ENCODE measurements at places on chromosomes 3 and 15. TPM values are rescaled to one million over a fixed set of nuclear protein-coding genes. Genes with fewer than 3 reads are reported as not detected.

DNA sequence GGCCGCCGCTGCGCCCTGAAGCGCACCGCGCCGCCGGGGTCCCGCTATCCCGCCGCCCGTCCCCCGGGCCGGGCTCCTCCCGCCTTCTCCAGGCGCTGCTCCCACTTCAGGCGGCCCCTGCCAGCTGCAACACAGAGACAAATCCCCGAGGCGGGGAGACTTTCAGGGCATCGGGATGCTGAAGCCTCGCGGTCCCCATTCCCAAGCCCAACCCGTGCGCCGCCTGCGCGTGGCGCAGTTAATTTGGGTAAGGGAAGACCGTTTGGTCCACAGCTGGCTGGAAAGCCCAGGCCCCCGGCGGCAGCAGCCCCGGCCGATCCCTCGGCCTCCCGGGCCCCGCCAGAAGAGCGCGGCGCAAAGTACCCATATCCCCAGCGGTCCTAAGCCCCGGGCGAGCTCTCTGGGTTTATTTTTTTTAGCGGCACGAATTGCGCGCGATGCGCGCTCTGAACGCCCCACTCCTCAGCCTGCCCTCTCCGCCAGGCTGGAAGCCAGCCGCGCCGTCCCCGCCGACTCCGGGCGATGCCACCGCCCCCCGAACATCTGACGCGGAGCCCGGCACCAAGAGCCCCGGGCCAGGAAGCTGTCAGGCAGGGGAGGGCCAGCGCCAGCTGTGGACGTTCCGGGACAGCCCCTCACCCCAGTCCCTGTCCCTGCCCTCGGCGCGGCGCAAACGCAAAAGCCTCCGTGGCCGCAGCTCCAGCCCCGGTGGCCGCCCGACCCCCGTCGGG, 517 bp downstream of the FBN1 start:
- DNase-seq, result no peak
- H3K27ac ChIP-seq, result peak overlapping the region; percentile 68
- no peaks in the 10 kb centered on the region for H3K36me3 ChIP-seq
- no peaks in the 10 kb centered on the region for H3K27me3 ChIP-seq
- peak overlapping the region; percentile 94 for H3K4me3 ChIP-seq
- H3K4me1 ChIP-seq, result no peaks in the 10 kb centered on the region

DNA sequence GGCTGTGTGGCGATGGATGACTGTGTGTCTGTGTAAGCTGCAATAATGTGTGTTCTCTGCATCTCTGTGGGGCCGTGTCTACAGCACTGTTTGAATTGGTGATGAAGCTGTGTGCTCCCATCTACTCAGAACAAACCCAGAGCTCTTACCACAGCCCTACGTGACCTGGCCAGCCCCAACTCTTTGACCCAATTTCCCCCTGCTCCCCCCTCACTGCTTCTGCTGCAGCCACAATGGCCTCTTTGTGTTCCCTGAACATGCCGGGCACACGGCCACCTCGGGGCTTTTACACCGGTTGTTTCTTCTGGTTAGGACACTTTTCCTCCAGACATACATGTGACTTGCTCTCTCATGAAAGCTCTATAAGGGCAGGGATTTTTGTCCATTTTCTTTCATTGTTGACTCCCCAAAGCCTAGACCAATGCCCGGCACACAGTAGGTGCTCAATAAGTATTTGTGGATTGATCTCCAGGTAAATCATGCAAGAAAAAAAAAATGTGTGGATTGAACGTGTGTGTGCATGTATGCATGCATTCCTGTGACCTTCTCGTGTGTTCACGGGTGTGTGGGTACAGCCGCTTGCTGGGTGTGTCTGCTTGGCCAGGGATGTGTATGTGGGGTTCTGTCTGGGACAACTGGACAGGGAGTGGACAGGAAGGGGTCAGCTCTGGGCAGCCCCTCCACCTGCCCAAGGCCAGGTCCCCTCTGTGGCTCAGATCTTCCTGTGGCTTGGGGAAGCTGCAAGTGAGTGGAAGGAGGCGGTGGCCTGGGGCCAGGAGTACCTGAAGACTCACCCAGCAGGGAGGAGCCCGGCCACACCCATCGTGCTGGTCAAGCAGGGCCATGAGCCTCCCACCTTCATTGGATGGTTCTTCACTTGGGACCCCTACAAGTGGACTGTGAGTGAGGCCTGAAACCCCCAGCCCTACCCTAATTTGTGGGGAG, 14.8 kb downstream of the VILL start:
- H3K4me1 ChIP-seq, result peaks cover 28% of the 10 kb centered on the region
- no peaks in the 10 kb centered on the region for H3K36me3 ChIP-seq
- H3K4me3 ChIP-seq, result peak overlapping the region; percentile 1
- H3K27me3 ChIP-seq, result no peaks in the 10 kb centered on the region
- peak; percentile 94 for DNase-seq
- H3K27ac ChIP-seq, result peak overlapping the region; percentile 87

DNA sequence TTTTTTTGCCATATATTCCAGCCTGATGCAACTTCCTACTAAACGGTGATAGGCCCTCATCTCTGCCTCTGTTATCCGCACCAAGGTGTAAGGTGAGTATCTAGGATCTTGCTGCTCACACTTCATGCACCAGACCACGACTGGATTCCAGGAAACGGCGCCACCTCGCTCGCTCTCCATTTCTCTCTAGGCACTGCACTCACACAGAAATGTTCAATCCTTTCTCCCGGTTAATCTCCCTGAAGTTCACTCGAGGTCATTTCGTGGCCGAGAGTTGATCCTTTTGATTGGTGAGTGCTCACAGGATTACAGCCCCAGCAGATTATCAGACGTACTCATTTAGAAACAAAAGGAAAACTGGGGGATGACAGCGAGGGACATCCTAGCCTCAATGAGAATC, 28.1 kb downstream of the MCF2L2 start:
- no peaks in the 10 kb centered on the region for H3K27me3 ChIP-seq
- no peak for DNase-seq
- no peak overlapping the region for H3K27ac ChIP-seq
- no peaks in the 10 kb centered on the region for H3K36me3 ChIP-seq
- H3K4me1 ChIP-seq, result no peaks in the 10 kb centered on the region

DNA sequence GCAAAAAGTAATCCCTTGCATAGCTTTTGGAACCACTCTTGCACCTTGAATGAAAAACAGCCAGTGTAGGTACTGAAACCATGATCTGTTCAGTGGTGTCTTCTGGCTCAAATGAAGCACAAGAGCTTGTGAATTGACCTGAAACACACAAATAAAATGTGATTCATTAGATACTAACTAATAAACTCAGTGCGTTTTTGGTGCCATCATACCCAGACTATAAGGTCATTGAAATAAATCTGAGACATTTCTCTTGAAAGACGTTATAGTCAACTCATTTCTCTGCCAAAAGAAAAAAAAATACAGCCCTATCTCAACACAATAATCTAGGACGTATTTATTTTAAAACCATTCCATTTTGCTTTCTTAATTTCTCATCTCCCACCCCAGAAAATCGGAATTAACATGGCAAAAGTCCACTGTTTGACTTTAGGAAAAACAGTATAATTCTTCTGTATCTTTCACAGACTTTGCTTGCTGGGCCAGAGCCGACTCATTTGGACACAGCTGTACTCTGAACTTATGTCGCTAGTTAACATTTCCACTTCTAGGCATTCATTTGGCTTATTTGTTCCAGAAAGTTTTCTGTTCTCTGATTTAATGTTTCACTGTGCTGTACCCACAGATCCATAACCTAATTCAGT, 284.9 kb upstream of the TBL1XR1 start:
- H3K27me3 ChIP-seq, result no peaks in the 10 kb centered on the region
- no peak overlapping the region for H3K4me3 ChIP-seq
- H3K36me3 ChIP-seq, result no peaks in the 10 kb centered on the region
- peaks cover 7% of the 10 kb centered on the region for H3K4me1 ChIP-seq

The CAPN3 gene
- 27.1 TPM for total RNA-seq

DNA sequence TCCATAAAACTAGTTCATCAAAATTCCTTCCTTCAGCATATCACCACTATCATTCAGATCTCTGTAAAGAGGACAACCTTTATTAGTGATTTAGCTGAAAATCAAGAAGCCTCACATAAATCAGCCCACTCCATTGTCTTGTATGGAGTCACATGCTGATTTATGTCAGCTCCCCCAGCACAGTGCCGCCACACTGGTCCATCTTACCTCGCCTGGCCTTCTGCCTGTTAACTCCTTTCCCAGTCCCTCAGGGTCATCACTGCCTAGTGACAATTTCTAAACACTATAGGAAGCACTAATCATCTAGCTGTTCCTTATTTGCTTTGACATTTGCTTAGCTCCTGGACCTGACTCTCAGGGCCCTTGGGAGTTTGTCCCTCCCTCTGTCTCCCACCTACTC, 75.4 kb downstream of the PLCL2 start:
- H3K4me1 ChIP-seq, result no peaks in the 10 kb centered on the region
- H3K27ac ChIP-seq, result no peak overlapping the region

DNA sequence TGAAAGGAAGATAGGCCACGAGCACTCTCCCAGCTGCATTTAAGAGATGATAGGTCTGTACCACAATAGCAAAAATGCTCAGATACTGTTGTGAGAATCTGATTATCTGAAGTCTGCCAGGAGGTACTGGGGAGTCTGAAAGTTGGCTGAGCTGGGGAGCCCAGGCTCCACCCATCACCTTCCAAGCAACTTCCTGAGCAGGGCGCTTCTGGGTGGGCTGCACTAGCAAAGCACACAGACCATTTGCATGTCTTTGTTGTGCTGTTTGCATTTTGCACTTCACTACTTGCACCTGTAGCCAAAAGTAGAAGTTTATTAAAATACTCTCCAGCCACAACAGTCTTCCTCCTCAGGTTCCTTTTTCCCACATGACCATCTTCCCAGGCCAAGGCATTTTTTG, 133.2 kb downstream of the ALDH1A2 start:
- no peak overlapping the region for H3K27ac ChIP-seq
- no peak overlapping the region for H3K4me3 ChIP-seq
- H3K36me3 ChIP-seq, result no peaks in the 10 kb centered on the region
- no peak for DNase-seq
- H3K27me3 ChIP-seq, result no peaks in the 10 kb centered on the region
- H3K4me1 ChIP-seq, result no peaks in the 10 kb centered on the region

DNA sequence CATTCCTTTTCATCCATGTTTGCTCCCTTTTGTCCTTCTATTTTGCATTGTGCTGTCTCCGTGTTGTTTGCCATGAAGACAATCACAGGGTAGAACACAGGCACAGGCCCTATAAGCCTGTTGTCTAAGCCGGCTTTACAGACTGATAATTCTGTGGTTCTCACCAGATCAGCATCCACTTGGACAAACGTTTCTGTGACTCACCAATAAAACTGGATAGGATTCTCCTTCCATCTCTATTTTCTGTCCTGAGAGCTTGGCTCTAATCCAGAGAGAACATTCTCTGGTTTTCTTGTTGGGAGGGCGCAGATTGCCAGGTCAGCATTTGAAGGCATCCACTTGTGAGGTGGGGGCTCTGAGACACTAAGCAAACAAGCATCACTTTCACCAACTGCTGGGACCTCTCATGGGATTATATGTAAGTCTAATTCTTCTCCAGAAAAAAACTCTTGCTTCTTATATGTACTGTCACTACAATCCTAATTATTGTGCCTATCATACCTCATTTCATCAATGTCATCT, 101.6 kb downstream of the ERC2 start:
- no peaks in the 10 kb centered on the region for H3K36me3 ChIP-seq
- no peak overlapping the region for H3K27ac ChIP-seq
- H3K27me3 ChIP-seq, result no peaks in the 10 kb centered on the region
- H3K4me1 ChIP-seq, result no peaks in the 10 kb centered on the region
- no peak for DNase-seq

The PAK6 gene
- 0.80 TPM for total RNA-seq

DNA sequence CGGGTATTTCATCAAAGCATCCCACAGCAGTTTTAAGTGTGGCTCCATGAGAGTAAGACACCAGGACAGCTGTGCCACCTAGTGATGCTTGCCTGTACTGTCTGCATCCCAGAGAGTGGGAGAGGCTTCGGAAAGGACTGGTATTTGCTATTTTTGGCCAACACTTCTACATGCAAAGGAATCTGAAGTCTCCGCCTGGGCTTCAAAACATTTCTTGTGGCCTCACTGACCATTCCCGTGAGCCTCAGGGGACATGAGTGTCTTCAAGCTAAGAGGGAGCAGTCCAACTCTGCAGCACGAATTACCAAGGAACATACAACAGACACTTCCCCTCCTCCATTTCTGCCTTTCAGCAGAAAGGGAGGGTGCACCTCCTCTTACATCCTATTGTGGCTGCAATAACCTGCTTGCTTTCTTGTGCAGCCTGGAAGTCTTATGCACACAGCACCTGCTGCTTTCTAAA, 177.5 kb downstream of the RORA start:
- H3K4me3 ChIP-seq, result no peak overlapping the region
- H3K36me3 ChIP-seq, result no peaks in the 10 kb centered on the region
- DNase-seq, result peak; percentile 34
- no peaks in the 10 kb centered on the region for H3K4me1 ChIP-seq

- no peaks in the 10 kb centered on the region for H3K27me3 ChIP-seq
- no peaks in the 10 kb centered on the region for H3K36me3 ChIP-seq
- H3K4me3 ChIP-seq, result no peak overlapping the region
- H3K27ac ChIP-seq, result no peak overlapping the region
Observed at GRCh38 chr3:46300461-46300789, 53.5 kb upstream of the CCR2 start.

GRCh38 chr15:53835309-53835708, 75.8 kb upstream of the WDR72 start:
- H3K36me3 ChIP-seq, result no peaks in the 10 kb centered on the region
- no peak for DNase-seq
- no peak overlapping the region for H3K27ac ChIP-seq
- H3K4me3 ChIP-seq, result no peak overlapping the region

The BFSP2 gene
- total RNA-seq, result not detected

The P3H2 gene
- total RNA-seq, result 10.2 TPM

DNA sequence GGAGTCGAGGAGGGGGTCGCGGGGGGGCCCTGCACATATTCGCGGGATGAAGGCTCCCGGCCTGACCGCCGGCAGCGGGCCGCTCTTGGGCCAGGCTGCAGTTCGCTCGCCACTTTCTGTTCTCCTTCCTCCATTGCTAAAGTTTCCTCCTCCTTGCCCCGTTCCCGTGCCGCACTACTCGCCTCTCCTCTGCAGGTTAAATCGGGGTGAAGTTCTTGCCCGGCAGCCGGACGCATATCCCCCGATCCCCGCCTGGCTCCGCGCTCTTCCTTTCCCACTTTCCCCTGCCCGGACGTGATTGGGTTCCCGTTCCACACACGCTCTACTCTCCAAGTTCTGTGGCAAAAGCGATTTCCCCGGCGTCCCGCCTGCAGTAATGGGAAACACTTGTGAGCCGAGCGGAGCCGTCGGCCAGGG, 556 bp downstream of the CRYBG3 start:
- peak; percentile 28 for DNase-seq
- peak overlapping the region; percentile 85 for H3K27ac ChIP-seq

Measured in breast epithelium (tissue), 4 donors.